ENCODE measurements at places on chromosomes 6 and 20.
A peak's percentile ranks its signal among the peaks of the same experiment; 100 is the strongest.

- no peak for DNase-seq
These were observed 236.4 kb upstream of the PRDM1 start for GRCh38 chr6:105849746-105850145.

DNA sequence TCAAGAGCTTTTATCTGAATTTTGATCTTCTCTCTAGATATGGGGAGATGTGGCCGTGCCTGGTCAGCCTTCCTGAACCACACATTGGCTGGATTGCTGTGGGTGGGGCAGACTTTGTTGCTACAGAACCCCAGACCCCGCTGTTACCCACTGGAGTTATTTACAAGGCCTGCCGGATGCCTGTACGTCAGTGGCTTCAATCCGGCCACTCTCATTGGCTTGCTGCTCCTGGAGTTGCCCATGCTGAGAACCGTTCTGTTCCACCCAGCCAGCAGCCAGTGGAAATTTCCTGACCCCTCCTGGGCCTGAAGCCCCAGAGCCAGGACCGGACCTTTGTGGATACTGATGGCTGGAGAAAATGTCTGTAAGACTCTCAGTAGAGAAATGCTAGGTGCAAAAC lies 101.9 kb downstream of the TFAP2C start:
- no peak for DNase-seq

- DNase-seq, result no peak
These were observed 68.7 kb downstream of the SYTL3 start for GRCh38 chr6:158718461-158719046.

GRCh38 chr20:38166703-38167233 lies 1.7 kb upstream of the TGM2 start:
- no peak for DNase-seq

DNA sequence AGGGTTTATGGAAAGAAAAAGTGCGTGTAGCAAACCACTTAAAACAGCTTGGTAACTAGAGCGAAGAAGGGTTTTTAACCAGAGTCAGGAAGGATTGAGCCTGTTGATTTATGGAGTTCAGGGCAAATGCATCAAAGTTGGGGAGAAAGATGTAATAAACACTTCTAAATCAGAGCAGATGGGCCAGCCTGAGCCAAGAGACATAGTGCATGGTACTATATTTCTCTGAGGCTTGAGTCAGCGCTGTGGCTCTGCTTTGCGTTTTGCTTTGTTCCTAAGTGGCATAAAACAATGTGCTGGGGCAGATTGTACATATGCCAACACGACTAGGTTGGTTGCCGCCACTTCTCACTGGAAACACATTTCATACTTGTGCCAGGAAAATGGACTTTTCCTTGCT lies 111.3 kb downstream of the BCKDHB start:
- DNase-seq, result no peak

GRCh38 chr6:12033770-12034169 lies 21.7 kb downstream of the HIVEP1 start:
- DNase-seq, result no peak

- no peak for DNase-seq
These were observed 48.7 kb upstream of the CITED2 start for GRCh38 chr6:139423037-139423703.

- DNase-seq, result no peak
These were observed 129.7 kb upstream of the AHI1 start for GRCh38 chr6:135627092-135627715.

DNA sequence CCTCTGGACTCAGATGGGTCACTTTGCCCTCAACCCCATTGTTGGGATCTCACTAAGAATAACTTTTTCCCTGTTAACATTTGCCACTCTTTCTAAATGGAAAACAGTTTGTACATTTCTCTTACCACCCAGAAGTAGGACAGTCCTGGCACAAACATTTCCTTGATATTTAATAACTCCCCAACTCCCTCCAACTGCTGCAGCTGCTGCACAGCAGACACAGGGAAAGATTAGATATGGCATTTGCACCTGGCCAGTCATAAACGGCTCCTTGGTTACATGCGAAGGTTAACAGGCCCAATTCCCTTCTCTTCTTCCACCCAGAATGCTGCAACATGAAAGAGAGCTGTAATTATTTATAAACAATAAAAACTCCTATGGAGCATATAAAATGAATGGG lies 55.9 kb upstream of the SOX4 start:
- DNase-seq, result no peak

- no peak for DNase-seq
These were observed 184.1 kb downstream of the MTFR2 start for GRCh38 chr6:136066005-136066404.

- no peak for DNase-seq
These were observed 174.3 kb downstream of the CDKAL1 start for GRCh38 chr6:20708367-20709124.

DNA sequence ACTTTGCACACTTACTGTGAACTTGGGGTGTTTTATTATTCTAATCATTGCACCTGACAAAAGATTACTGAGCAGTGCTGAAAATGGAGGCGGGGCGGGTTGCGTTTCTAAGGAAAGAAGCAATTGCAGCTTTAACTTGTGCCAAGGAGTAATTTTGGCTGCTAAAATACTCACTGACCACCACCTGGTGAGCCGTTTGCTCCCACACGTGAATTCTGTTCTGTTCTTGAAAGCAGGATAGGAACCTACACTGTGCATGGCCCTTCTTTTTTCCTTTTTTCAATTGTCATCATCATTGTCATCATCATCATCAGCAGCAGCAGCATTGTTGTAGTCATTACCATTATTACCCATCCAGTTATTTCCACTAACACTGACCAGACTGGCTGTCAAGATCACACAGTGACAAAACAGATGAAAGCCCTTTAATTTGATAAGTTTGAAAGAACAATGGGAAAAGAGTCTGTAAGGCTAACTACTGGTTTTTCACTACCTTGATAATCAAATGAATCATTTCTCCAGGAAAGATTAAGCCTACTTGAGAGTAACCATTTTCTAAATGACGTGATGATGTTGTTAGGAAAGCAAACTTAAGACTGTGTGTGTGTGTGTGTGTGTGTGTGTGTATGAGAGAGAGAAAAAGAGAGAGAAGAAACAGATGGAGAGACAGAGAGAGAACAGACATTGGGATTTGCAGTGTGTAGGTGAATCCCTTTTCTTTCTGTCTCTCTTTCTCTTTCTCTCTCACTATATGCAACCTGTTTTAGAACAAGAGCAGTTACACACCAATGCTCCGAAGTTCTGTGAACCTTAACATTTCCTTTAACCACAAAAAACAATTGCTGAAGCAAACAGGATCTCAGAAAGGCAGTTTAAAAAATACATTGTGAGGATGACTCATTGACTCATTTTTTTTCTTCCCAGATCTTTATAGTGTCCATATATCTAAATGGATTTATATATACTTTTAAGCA lies 3.8 kb downstream of the RIPOR2 start:
- no peak for DNase-seq

- DNase-seq, result no peak
These were observed 63.9 kb downstream of the FHL5 start for GRCh38 chr6:96626759-96627364.

GRCh38 chr6:114619621-114620200 lies 276.9 kb upstream of the HS3ST5 start:
- no peak for DNase-seq

- DNase-seq, result no peak
These were observed 139.1 kb downstream of the COL9A1 start for GRCh38 chr6:70163795-70164194.

GRCh38 chr6:160039441-160039840 lies 70.6 kb downstream of the IGF2R start:
- no peak for DNase-seq

DNA sequence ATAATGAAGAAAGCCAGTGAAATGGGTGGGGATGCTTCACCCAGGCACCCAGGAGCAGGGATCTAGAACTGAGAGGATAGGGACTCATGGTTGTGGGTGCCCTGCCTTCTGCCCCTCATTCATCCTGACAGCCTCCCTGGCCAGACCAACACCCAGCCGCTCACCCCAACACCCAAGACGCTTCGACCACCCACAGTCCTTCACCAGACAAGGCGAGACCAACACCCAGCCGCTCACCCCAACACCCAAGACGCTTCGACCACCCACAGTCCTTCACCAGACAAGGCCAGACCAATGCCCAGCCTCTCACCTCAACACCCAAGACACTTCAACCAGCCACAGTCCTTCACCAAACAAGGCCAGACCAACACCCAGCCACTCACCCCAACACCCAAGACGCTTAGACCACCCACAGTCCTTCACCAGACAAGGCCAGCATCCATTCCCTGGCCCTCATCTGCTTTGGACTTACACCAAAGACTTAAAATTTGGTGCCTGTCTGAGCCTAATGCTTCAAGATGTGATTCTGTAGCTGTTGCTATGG lies 131.5 kb downstream of the ANKRD60 start:
- no peak for DNase-seq

DNA sequence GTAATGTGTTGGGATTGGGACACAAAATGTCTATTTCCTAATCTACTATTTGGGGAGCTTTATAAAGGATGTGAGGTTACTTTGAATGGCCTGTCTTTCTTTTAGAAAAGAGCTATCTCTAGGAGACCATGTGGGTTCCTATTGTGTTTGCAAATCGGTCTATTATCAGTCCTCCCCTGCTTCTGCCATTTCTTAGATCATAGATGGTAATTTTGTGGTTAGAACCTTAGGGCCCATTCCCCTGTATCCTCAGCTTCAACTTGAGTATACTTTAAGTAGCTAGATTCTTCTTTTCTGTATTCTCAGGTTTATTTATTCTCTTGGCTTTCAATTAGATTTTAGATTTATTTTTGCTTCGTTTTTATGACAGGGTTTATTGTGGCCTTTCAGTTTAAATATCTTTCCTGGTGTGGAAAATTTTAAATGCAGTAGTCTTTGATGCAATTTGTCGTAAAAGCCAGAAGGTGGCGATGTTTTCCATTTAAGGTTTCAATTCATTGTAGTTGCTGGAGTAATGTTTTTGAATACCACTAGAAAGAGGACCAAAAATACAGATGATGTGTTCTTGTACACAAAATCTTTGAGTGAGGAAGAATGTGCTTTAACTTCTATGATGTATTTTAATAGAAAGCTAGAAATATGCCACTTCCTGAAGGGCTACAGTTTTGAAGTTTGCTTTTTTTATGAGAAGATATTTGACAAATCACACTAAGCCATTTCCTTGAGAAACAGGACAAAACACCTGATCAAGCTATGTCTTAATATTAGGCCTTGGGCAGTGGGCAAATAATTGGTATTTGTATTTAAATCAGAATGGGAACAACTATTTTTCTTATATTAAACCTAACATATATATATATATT lies 20.3 kb downstream of the TBPL1 start:
- DNase-seq, result no peak

- DNase-seq, result no peak
These were observed 15.7 kb upstream of the AHCY start for GRCh38 chr20:34318609-34319443.

GRCh38 chr6:1611572-1612298 lies 2.0 kb downstream of the FOXC1 start:
- no peak for DNase-seq

- DNase-seq, result peak; percentile 75
These were observed at the start of gene TENT5A for GRCh38 chr6:81752084-81752920. TENT5A (minus strand) TSS chr6:81752681; CDS start chr6:81752141, 540 bp downstream.

- no peak for DNase-seq
These were observed 42.7 kb downstream of the RIMS1 start for GRCh38 chr6:71929047-71929446.

- DNase-seq, result no peak
These were observed at the start of gene PAK5 for GRCh38 chr20:9838378-9839295. PAK5 (minus strand) TSS chr20:9839076; CDS start chr20:9644328, 194,748 bp downstream.

- no peak for DNase-seq
These were observed 1.2 kb upstream of the FABP7 start for GRCh38 chr6:122778302-122778701.

GRCh38 chr6:35970181-35970580 lies 49.3 kb upstream of the SRPK1 start:
- no peak for DNase-seq

GRCh38 chr6:112249489-112249888 lies 4.9 kb downstream of the LAMA4 start:
- no peak for DNase-seq

- no peak for DNase-seq
These were observed 383.7 kb upstream of the IRAK1BP1 start for GRCh38 chr6:78483553-78484197.

- no peak for DNase-seq
These were observed 546 bp upstream of the KLHL32 start for GRCh38 chr6:96923871-96924493.

DNA sequence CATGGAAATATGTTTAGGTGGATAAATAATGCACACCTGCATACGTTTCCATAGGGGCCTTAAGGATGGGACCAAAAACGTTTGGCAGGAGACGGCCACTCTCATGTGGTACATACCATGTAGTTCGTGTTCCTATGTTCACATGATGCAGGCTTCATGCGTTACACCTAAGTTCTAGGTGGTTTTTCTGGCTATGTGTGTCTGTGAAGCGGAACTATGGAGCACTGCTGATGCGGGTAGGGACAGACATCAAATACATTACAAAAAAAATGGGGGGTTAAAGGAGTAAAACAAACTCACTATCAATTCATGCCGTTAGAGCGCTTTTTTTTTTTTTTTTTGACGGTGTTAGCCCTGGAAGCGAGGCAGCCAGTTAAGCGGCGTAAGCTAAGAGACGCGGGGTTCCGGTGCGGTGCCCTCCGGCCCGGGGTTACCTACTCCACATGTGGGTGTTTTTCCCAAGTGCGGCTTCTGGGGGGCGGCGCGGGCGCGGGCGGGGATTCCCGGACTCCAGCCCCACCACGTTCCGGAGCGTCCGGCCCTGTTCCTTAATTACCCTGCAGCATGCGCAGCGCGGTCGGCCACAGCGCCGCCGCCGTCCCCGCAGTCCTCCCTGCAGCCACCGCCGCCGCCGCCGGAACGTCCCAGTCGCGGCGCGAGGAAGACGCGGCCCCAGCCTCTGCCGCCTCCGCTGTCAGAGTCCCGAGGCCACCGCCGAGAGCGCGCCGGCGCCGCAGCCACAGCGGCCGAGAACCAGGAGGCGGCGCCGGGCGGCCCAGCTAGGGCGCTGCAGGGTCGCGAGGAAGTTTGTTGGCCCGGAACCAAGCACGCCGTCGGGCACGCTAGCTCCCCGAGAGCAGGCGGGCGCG lies 648 bp downstream of the COL19A1 start:
- peak; percentile 18 for DNase-seq

DNA sequence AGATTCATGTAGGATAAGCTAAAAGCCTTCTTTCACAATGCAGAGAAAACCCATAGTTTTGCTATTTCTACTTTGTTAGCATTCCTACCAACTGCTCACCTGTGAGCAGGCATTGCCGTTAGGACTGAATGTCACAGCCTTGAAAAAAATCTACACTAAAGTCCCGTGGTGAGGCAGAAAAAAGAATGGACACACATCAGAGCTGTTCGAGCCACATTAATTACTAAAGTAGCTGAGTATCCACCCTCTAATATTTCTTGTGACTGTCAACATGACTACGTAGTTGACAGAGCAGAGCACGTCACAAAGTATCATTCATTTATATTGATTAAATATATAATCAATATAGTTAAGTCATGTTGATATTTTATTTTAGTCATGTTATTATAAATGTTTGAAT lies 10.1 kb downstream of the HDGFL1 start:
- DNase-seq, result no peak

Data from stimulated activated CD4-positive, alpha-beta T cell treated with anti-CD3 and anti-CD28 coated beads, Interleukin-15, amount 100 ng/mL, for 1 hour (primary cell).